T-helper 17 cell (primary cell): ENCODE measurements at places on chromosomes 4 and X. TPM values are rescaled to one million over a fixed set of nuclear protein-coding genes. Genes with fewer than 3 reads are reported as not detected.

DNA sequence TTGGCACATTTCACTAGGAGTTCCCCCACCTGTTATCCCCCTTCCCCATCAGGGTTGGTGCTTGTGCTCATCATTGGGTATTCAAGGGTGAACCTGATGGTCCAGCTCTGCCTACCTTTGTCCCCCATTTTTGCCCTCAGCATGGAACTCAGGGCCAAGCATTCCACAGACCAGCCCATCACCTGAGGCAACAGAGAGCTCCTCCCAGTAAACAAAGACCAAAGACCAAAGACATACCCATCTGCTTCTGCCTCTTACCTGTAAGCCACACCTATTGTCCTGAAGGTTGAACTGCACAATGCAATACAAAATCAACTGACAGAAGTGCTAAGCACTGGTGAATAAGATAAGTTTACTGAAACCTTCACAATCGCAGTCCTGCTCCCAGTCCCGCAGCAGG, 237.5 kb downstream of the PAPSS1 start:
- H3K27me3 ChIP-seq = no peaks in the 10 kb centered on the region
- H3K27ac ChIP-seq = no peak overlapping the region
- H3K36me3 ChIP-seq = no peaks in the 10 kb centered on the region
- H3K4me1 ChIP-seq = no peaks in the 10 kb centered on the region
- H3K4me3 ChIP-seq = no peak overlapping the region
- no peak for DNase-seq

- H3K27ac ChIP-seq = no peak overlapping the region
- H3K27me3 ChIP-seq = peaks cover 6% of the 10 kb centered on the region
- H3K4me3 ChIP-seq = no peak overlapping the region
Measured at GRCh38 chr4:150009533-150009932, 68.7 kb upstream of the DCLK2 start.

GRCh38 chr4:79987401-79987800, 85.6 kb downstream of the ANTXR2 start:
- no peak overlapping the region for H3K4me3 ChIP-seq
- H3K4me1 ChIP-seq = peaks cover 23% of the 10 kb centered on the region
- no peak overlapping the region for H3K27ac ChIP-seq
- DNase-seq = no peak
- no peaks in the 10 kb centered on the region for H3K27me3 ChIP-seq

DNA sequence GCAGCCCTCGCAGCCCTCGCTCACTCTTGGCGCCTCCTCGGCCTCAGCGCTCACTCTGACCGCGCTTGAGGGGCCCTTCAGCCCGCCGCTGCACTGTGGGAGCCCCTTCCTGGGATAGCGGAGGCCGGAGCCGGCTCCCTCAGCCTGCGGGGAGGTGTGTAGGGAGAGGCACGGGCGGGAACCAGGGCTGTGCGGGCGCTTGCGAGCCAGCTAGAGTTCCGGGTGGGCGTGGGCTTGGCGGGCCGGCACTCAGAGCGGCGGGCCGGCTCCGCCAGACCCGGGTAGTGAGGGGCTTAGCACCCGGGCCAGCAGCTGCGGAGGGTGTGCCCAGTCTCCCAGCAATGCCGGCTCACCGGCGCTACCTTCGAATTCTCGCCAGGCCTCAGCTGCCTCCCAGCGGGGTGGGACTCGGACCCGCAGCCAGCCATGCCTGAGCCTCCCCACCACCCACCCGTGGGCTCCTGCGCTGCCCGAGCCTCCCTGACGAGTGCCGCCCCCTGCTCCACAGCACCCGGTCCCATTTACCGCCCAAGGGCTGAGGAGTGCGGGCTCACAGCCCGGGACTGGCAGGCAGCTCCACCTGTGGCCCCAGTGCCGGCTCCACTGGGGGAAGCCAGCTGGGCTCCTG, 1.4 kb upstream of the AADAT start:
- H3K27ac ChIP-seq = no peak overlapping the region
- H3K4me3 ChIP-seq = no peak overlapping the region
- DNase-seq = no peak
- peaks cover 54% of the 10 kb centered on the region for H3K27me3 ChIP-seq

GRCh38 chrX:42143866-42144592, 220.7 kb upstream of the CASK start:
- no peak overlapping the region for H3K27ac ChIP-seq
- H3K4me1 ChIP-seq = no peaks in the 10 kb centered on the region
- DNase-seq = no peak
- no peaks in the 10 kb centered on the region for H3K27me3 ChIP-seq
- no peaks in the 10 kb centered on the region for H3K36me3 ChIP-seq

- no peaks in the 10 kb centered on the region for H3K36me3 ChIP-seq
- no peak for DNase-seq
- H3K27me3 ChIP-seq = no peaks in the 10 kb centered on the region
- H3K4me3 ChIP-seq = no peak overlapping the region
- H3K27ac ChIP-seq = no peak overlapping the region
Measured at GRCh38 chr4:144578681-144579080, 67.3 kb upstream of the HHIP start.

GRCh38 chr4:185902654-185903053, 90.7 kb upstream of the SORBS2 start:
- H3K27ac ChIP-seq = no peak overlapping the region
- H3K36me3 ChIP-seq = no peaks in the 10 kb centered on the region
- peaks cover 16% of the 10 kb centered on the region for H3K27me3 ChIP-seq
- DNase-seq = no peak
- no peaks in the 10 kb centered on the region for H3K4me1 ChIP-seq
- H3K4me3 ChIP-seq = no peak overlapping the region

GRCh38 chrX:138777230-138777629, 65.7 kb upstream of the FGF13 start:
- H3K36me3 ChIP-seq = no peaks in the 10 kb centered on the region
- H3K4me3 ChIP-seq = no peak overlapping the region
- no peaks in the 10 kb centered on the region for H3K4me1 ChIP-seq
- no peaks in the 10 kb centered on the region for H3K27me3 ChIP-seq
- H3K27ac ChIP-seq = no peak overlapping the region

DNA sequence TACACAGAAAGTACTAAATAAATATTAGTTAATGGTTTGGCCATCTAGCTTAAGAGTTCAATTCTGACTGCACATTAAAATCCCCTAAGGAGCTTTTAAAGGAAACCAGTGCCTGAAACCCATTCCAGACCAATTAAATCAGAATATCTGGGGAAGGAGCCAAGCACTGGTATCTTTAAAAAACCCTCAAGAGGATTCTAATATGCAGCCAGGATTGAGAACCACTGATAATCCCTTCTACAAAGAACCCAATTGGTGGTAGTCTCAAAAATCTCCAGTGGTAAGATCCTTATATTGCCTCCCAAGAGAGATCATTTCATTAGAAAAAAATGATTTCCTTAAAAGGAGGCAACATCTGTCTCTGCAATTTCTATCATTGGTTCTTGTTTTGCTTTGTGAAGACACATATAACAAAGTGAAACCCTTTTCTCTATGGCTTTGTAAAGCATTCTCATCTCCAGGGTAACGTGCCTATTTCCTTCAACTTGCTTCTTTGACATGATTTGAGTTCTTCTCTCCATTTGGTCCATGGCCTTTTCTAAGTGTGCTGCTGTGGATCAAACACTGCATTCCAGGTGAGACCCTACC, 3.5 kb downstream of the GPR34 start:
- H3K27ac ChIP-seq = no peak overlapping the region
- H3K4me1 ChIP-seq = peaks cover 17% of the 10 kb centered on the region
- no peak for DNase-seq
- H3K27me3 ChIP-seq = no peaks in the 10 kb centered on the region
- H3K36me3 ChIP-seq = no peaks in the 10 kb centered on the region

- no peak overlapping the region for H3K4me3 ChIP-seq
- peaks cover 5% of the 10 kb centered on the region for H3K4me1 ChIP-seq
- no peak for DNase-seq
- H3K36me3 ChIP-seq = no peaks in the 10 kb centered on the region
Measured at GRCh38 chrX:53768451-53768850, 81.9 kb upstream of the HUWE1 start.

GRCh38 chr4:36133658-36134057, 110.7 kb downstream of the ARAP2 start:
- DNase-seq = no peak
- peaks cover 8% of the 10 kb centered on the region for H3K4me1 ChIP-seq
- no peak overlapping the region for H3K27ac ChIP-seq

- H3K36me3 ChIP-seq = no peaks in the 10 kb centered on the region
- peak overlapping the region; percentile 73 for H3K27ac ChIP-seq
- H3K27me3 ChIP-seq = no peaks in the 10 kb centered on the region
- peak overlapping the region; percentile 75 for H3K4me3 ChIP-seq
- DNase-seq = no peak
- peaks cover 31% of the 10 kb centered on the region for H3K4me1 ChIP-seq
Measured at GRCh38 chr4:47531241-47531953, 46.3 kb downstream of the ATP10D start.

- no peaks in the 10 kb centered on the region for H3K4me1 ChIP-seq
- no peak overlapping the region for H3K4me3 ChIP-seq
- H3K27ac ChIP-seq = no peak overlapping the region
- H3K27me3 ChIP-seq = no peaks in the 10 kb centered on the region
Measured at GRCh38 chrX:22527302-22527701, 254.6 kb downstream of the CBLL2 start.

DNA sequence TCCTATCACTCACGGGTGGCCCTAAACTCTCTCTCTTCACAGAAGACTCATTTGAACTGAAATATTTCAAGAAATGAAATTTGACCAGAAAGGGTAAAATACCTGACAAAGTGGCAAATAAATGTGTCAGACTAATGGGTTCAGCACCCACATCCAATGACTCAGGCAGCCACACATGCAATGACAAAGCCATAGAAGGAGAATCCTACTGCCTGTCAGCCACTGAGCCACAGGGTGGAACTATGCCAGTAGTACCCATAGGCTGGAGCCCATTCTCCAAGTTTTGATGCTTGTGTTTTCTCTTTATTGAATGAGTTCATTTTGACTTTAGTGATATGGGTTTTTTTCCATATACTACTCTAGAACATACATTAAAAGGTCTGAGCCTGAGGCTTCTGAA, 179.0 kb downstream of the BEND2 start:
- H3K36me3 ChIP-seq = no peaks in the 10 kb centered on the region
- H3K4me3 ChIP-seq = no peak overlapping the region
- H3K27ac ChIP-seq = no peak overlapping the region
- no peak for DNase-seq
- no peaks in the 10 kb centered on the region for H3K4me1 ChIP-seq

- H3K36me3 ChIP-seq = no peaks in the 10 kb centered on the region
- H3K4me1 ChIP-seq = no peaks in the 10 kb centered on the region
- H3K27ac ChIP-seq = no peak overlapping the region
- H3K27me3 ChIP-seq = no peaks in the 10 kb centered on the region
Measured at GRCh38 chrX:105190252-105190853, 30.1 kb downstream of the TEX13A start.

DNA sequence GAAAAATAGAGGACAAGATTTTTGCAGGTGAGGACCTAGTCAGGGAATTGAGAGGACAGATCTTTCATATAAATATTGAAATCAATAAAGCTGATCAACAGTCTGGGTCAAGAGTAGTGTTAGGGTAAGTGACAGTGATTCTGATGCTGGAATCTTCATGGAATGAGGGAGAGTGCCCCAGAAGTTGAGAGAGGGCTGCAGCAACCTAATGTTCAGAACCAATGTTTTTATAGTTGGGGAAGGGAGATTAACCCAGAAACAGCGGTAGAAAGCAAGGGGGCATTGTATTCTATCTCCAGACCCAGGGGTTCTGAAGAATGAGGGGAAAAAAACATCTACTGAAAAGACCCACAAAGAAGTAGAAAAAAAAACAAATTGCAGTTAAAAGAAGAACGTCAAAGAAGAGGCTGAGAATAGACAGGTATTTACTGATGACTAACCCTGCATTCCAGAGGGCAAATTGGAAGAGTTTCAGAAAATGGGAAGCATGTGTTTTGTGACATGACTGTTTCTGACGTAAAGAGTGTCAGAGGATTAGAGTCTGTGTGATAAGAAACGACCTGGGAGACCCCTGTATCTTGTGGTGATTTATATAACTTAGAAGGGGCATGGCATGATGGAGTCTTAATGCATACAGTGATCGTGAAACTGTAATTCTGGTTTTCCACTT, 819.6 kb upstream of the EPHA5 start:
- DNase-seq = no peak
- H3K4me3 ChIP-seq = no peak overlapping the region
- H3K4me1 ChIP-seq = no peaks in the 10 kb centered on the region
- H3K27ac ChIP-seq = no peak overlapping the region

DNA sequence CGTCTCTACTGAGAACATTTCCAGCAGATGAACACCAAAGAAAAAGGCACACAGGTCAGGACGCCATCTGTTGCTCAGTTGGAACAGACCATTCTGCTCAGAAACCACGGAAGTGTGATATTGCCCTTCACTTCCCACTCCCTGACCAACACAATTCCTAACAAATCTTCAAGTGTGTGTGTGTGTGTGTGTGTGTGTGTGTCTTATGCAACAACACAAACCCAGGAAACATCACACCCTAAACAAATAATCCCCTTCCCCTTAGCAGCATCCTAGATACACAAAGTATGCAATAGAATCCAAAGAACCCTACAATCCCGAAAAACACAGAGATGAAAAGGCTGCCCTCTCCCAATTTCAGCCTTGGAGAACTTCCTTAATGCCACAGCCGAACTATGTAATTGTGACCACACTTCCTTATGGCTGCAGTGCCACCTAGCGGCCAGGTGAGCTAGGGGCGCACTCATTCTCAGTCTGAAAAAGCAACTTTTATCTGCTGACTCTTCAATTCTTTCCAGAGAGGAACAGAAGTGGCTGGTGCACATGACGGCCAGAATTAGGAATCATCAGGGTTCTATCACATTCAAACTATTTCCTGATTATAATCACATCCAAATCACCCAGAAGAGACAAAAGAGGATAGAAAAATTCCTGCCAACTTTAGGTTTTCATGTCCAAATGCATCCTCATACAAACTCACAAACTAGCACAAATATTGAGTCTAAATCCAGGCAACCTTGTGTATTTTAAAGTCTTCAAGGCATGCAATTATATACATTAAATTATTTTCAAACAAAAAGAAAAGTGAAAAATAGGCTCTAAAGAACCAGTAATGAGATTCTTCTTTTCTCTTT, 164.9 kb downstream of the DHX15 start:
- peak; percentile 35 for DNase-seq
- H3K4me3 ChIP-seq = no peak overlapping the region
- H3K36me3 ChIP-seq = no peaks in the 10 kb centered on the region
- no peak overlapping the region for H3K27ac ChIP-seq
- H3K27me3 ChIP-seq = peaks cover 40% of the 10 kb centered on the region

- H3K27me3 ChIP-seq = no peaks in the 10 kb centered on the region
- H3K4me1 ChIP-seq = no peaks in the 10 kb centered on the region
- H3K27ac ChIP-seq = no peak overlapping the region
- DNase-seq = no peak
- no peak overlapping the region for H3K4me3 ChIP-seq
- H3K36me3 ChIP-seq = peaks cover 12% of the 10 kb centered on the region
Measured at GRCh38 chr4:6616087-6616995, 24.1 kb upstream of the MRFAP1 start.

Gene S100P
- total RNA-seq = 3.8 TPM

Gene CLDN34
- not detected for total RNA-seq

Gene MBNL3
- 32.5 TPM for total RNA-seq

Gene CXCL6
- not detected for total RNA-seq

Gene HOPX
- 17.6 TPM for total RNA-seq

Gene LANCL3
- 3.9 TPM for total RNA-seq

Gene MEPE
- not detected for total RNA-seq

Gene NOX1
- total RNA-seq = not detected

Gene NDP
- total RNA-seq = not detected

Gene SYN1
- total RNA-seq = 1.1 TPM

Gene PPP4R3C
- total RNA-seq = not detected

Gene GAB1
- 2.0 TPM for total RNA-seq
